Upper lobe of right lung (tissue), 1 donor: ENCODE measurements at places on chromosomes 3 and 15.
A peak's percentile ranks its signal among the peaks of the same experiment; 100 is the strongest.

- no peak overlapping the region for H3K27ac ChIP-seq
- DNase-seq = no peak
- peaks cover 16% of the 10 kb centered on the region for H3K4me1 ChIP-seq
- no peaks in the 10 kb centered on the region for H3K27me3 ChIP-seq
- peaks cover 46% of the 10 kb centered on the region for H3K36me3 ChIP-seq
Measured at GRCh38 chr15:74844319-74845207, 1.6 kb upstream of the ULK3 start.

DNA sequence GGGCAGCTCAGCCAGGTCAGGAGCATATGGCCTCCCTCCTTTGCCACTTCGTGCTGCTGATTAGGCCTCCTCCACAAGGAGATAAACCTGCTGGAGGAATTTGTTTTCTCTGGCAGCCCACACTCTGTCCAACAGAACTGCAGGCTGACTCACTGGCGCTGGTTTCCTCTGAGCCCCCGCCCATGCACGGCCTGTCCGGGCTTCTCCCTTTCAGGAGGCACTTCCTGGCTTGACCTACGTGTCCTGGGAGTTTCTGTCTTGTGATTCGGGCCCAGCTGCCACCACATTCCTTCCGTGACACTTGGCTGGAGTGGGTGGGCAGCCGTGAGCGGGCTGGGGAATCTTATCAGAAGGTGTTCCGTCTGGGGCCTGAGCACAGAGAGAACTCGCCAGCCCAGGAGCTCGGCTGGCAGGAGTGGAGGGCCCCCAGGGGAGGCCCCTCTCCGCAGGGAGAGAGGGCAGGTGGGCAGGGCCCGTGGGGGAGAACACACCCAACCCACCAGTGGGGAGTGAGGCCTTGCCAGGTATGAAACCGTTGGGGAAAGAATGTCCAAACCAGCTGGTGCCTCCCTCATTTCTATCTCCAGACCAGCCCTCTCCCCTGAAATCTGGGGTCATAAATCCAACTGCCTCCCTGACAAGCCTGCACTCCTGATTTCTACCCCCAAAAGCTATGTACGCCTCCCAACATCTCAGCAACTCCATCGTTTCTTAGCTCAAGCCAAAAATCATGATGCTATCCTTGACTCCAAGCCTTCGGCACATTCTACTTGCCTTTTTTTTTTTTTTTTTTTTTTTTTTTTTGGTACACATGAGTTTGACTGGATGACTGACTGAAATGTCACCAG, 110.6 kb upstream of the MEF2A start:
- H3K27me3 ChIP-seq = no peaks in the 10 kb centered on the region
- DNase-seq = peak; percentile 91
- H3K4me1 ChIP-seq = peaks cover 51% of the 10 kb centered on the region
- peak overlapping the region; percentile 81 for H3K27ac ChIP-seq
- H3K4me3 ChIP-seq = no peak overlapping the region
- H3K36me3 ChIP-seq = no peaks in the 10 kb centered on the region

DNA sequence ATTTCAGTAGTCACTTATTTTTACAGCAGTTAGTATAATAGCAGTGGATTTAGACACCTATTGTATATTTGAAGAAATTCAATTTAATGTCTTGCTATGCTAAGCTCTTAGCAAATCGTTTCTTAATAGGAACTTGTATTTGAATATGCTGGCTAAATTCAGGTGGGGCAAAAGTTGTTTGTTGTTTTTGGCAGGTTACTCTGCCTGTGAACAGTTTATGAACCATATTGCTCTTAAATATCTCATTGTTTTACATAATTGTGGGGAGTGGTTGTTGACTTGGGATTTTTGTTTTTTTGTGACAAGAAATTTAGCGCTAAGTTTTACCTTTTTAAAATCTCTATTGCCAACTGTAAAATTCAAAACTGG, 43.4 kb downstream of the NR2C2 start:
- H3K4me3 ChIP-seq = no peak overlapping the region
- no peak overlapping the region for H3K27ac ChIP-seq
- peaks cover 15% of the 10 kb centered on the region for H3K4me1 ChIP-seq
- no peaks in the 10 kb centered on the region for H3K36me3 ChIP-seq
- no peaks in the 10 kb centered on the region for H3K27me3 ChIP-seq

- H3K4me1 ChIP-seq = no peaks in the 10 kb centered on the region
- no peak for DNase-seq
- no peak overlapping the region for H3K4me3 ChIP-seq
- no peaks in the 10 kb centered on the region for H3K36me3 ChIP-seq
- H3K27me3 ChIP-seq = no peaks in the 10 kb centered on the region
Measured at GRCh38 chr3:183909030-183909600, 24.4 kb upstream of the PARL start.

- H3K27ac ChIP-seq = no peak overlapping the region
- no peak overlapping the region for H3K4me3 ChIP-seq
- H3K36me3 ChIP-seq = no peaks in the 10 kb centered on the region
- DNase-seq = no peak
- peaks cover 4% of the 10 kb centered on the region for H3K4me1 ChIP-seq
Measured at GRCh38 chr15:80496096-80496495, 91.9 kb downstream of the ARNT2 start.

DNA sequence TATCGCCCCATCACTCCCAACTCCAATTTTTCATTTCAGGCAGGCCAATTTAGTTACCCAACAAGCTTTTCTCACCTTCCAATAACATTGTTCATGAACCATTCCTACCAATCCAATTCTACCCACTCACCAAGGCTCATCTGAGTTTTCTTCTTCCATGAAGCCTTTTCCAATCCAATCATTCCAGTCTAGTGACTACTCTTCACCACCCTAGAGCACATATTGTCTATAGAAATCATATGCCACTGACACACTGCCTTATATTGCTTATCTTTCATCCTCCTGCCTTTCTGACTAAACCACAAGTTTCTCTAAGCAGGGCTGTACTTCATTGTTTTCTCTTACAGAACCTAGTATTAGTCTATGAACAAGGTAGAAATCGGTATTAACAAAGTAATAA, 11.4 kb downstream of the CCDC14 start:
- H3K27ac ChIP-seq = no peak overlapping the region
- H3K4me1 ChIP-seq = no peaks in the 10 kb centered on the region
- DNase-seq = no peak
- H3K36me3 ChIP-seq = peaks cover 53% of the 10 kb centered on the region

DNA sequence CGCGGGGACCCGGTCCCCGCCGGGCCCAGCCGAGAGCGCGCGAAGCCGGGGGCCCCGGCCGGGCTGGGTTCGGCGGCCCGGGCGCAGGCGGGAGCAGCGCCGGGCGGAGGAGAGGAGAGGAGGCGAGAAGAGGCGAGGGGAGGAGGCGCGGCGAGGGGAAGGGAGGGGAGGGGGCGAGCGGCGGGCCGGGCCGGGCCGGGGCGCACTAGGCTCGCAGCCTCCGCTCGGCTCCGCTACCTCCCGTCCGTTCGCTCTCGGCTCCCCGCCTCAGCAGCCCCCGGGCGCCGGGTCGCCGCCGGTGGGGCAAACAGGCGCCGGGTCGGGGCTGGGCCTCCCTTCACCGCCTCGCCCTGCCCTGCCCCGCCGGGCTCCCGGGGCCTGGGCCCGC, 351 bp downstream of the INSYN1 start:
- DNase-seq = no peak
- peaks cover 4% of the 10 kb centered on the region for H3K4me1 ChIP-seq
- no peak overlapping the region for H3K27ac ChIP-seq
- peak overlapping the region; percentile 46 for H3K4me3 ChIP-seq
